ENCODE measurements at places on chromosomes 6 and 20. TPM values are rescaled to one million over a fixed set of nuclear protein-coding genes. Genes with fewer than 3 reads are reported as not detected.
A peak's percentile ranks its signal among the peaks of the same experiment; 100 is the strongest.

GRCh38 chr6:32087574-32088486 is 21.3 kb downstream of the TNXB start:
- H3K27me3 ChIP-seq = peaks cover 30% of the 10 kb centered on the region
- no peaks in the 10 kb centered on the region for H3K36me3 ChIP-seq
- DNase-seq = peak; percentile 88
- no peak overlapping the region for H3K4me3 ChIP-seq
- H3K27ac ChIP-seq = no peak overlapping the region
- H3K4me1 ChIP-seq = peaks cover 11% of the 10 kb centered on the region

- no peak for DNase-seq
- no peak overlapping the region for H3K27ac ChIP-seq
- H3K36me3 ChIP-seq = no peaks in the 10 kb centered on the region
- no peak overlapping the region for H3K4me3 ChIP-seq
- no peaks in the 10 kb centered on the region for H3K4me1 ChIP-seq
These were observed 18.5 kb upstream of the C6orf141 start for GRCh38 chr6:49531774-49532569.

TCF21 gene
- not detected for total RNA-seq

FAM184A gene
- total RNA-seq = 3.2 TPM

SRSF3 gene
- total RNA-seq = 402 TPM
